Fibroblast of skin of left quadriceps (primary cell): ENCODE measurements at places on chromosomes 4 and X.
A peak's percentile ranks its signal among the peaks of the same experiment; 100 is the strongest.

GRCh38 chr4:175068266-175068665 is 150.1 kb downstream of the ADAM29 start:
- DNase-seq, result no peak

DNA sequence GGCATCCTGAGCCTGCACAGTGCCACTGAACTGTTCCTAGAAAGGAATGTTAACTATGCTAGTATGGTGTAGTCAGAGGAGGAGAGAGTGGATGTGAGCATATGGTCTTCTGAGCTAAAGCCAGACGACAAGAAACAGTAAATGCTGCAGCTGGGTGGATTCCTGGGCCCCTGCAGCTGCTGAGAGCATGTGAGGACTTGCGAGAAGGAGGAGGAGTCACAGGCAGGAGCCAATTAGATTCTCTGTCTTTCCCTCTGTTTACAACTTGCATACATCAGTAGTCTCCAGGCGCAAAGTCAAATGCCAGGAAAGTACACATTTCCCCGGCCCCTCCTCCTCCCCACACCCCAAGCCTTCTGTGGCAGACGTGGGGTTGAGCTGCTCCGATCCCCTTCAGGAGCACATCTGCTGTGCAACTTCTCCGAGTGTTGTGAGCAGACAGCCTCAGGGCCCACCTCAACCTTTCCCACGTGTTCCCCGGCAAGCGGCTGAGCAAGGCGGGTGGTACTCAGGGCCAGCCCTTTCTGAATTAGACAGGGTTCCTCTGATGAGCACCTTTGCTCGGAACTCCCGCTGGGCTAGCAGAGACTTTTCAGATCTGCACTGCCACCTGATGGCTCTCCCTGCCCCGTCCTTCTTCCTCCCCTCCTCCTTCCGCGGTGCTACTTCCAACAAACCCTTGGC is 108.7 kb upstream of the ATP6AP2 start:
- peak; percentile 76 for DNase-seq

DNA sequence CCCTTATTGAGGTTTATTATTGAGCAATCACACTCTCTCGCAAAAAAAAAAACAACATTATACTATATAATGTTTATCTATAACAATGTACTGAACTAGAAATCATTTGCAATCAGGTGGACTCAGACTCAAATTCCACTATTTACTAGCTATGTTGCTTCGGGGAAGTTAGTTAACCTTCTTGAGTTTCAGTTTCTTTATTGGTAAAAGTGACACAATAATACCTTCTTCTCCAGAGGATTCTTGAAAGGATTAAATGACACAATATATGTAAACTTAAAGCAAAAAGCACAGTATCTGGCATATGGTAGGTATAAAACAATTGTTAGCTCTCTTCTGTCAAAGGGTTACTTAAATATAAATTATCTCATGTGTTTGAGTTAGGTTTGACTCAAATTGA is 31.5 kb upstream of the HDAC8 start:
- no peak for DNase-seq

DNA sequence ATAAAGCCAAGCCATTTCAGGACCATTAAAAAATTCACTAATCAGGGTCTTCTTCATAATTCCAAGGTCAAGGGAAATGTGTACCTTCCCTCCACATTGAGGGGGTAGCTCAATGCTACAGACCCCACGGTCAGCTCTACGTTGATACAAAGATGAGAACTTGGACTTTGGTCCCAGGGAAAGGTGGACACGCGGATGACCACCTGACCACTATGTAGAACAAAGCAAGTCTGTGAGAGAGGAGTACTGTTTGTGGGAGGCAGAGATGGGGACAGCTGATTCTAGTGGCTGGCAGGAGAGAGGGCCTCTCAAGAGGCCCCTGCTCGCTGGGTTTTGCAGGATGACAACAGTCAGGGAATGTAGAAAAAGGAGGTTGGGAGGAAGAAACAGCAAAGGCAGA is 58.0 kb downstream of the SLC2A9 start:
- no peak for DNase-seq

GRCh38 chr4:56077676-56078075 is 128.9 kb downstream of the CEP135 start:
- no peak for DNase-seq

DNA sequence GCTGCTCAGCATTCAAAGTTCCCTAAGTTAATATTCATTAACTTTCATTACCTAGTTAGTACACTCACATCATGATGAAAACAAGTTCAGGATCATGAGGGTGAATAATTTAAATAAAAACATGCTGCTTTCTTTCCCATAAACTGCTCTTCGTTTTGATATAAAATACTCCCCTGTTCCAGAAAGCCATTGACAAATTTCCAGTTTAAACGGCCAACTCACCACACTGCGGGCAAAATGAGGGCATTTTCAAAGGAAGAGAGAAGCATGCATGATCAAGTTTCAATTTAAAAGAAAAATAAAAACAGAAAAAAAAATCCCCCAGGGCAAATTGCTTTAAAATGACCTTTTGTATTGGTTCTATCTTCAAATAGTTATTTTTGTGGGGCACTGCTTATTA is 69.6 kb downstream of the EPHA5 start:
- DNase-seq, result no peak

- DNase-seq, result no peak
Measured at GRCh38 chrX:10052906-10053625, 85.9 kb downstream of the CLDN34 start.

DNA sequence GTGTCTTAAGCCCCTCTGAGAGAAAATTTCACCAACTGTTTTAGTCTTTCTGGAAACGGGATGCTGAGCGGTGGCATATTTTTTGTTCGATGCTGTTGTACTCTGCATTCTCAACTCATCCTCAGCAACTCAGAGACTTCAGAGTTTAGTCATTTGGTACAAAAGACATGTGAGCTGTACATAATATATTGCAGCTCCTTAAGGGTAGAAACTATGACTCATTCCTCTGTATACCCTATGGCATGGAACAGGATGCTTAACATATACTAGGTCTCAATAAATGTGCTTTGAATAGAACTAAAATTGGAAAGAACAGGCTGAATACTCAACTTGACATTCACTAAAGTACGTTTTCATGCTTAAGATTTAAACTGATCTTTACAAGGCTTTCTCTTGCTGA is 130.5 kb upstream of the SLITRK2 start:
- DNase-seq, result no peak

GRCh38 chrX:149908308-149908707 is 21.1 kb upstream of the HSFX4 start:
- DNase-seq, result no peak

GRCh38 chrX:155959018-155959587 is 38.4 kb upstream of the IL9R start:
- no peak for DNase-seq

DNA sequence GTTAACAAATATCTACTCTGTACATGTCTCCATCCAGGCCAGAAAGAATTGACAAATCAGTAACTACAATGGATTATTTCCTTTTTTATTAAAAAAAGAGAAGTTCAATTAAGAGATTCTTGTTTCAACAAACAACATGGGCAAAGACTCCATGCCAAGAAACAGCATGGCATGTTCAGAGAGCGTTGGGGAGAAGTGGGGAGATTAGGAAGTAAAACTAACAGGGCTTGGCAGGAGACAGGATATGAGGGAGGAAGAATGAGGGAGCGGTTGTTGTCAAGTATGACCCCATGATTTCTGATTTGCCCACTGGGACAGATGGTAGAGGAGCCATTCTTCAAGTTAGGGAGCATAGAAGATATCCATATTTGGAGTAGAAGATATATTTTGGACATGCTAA is 128.4 kb downstream of the RNF150 start:
- no peak for DNase-seq

DNA sequence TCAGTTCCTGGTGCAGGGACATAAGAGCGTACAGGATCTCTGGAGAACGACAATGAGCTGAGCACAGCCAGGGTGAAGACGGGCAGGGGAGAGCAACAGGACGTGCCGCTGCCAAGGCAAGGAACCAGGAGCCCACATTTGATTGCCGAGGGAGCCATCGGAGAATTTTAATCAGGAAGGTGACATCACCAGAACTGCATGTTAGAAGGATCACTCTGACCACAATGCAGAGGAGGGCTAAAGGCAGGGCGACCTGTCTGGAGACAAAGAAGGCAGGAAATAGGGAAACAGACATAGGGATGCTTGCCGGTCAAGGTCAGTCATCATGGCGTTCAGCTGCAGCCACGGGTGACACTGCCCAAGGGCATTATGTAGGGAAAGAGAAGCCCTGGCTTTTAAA is 81.4 kb downstream of the RBM47 start:
- DNase-seq, result no peak

DNA sequence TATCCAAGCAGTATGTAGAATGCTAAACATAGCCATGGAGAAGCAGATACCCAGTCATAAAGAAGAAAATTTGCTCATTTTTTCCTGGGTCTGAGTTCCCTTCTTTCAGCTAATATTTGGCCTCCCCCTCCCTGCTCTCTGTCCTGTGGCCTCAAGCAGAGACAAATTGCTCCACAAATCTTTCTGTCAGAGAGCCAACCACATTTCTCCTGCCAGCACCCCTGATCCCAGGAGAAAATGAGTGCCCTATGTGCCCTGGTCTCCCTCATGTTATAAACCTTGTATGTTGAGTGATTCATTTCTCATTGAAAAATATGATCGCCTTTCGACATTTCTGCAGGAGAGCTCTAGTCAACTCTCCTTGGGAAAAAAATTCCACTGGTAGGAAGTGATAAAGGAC is 82.0 kb downstream of the TMEM156 start:
- peak; percentile 18 for DNase-seq

GRCh38 chrX:17750436-17750835 is 13.1 kb downstream of the SCML1 start:
- no peak for DNase-seq

DNA sequence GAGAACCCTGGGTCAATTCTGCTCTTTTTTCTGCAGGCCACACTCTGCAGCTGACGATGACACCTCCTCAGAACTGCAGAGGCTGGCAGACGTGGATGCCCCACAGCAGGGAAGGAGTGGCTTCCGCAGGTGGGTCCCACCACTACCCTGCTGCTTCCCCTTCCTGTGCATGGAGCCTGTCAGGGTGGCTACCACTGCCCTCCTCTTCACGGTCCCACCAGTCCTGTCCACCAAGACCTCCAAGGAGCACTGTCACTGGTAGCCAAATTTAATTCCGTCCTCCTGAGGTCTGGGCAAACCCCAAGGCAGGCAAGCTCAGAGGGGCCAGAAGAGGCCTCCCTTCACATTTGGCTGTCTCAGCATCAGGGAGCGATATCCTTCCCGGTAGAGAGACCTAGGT is 4.2 kb downstream of the CNGA2 start:
- no peak for DNase-seq

DNA sequence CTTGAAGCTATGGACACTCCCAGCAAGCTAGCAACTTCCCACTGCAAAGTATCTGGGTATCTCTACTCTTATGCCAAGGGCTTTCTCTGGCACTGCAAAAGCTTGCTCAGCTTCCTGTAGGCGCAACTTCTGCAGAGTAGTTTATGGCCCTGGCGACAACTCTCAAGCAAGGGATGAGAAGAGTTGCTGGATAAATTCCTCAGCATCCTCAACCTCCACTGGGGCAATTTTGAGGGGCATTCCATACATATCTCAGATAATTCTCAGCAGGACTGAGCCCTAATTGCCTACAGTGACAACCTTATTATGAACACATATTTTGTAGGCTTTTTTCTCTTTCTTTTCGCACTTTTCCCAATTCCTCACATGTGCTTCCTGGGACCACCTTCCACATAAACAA is 31.2 kb upstream of the TAB3 start:
- peak; percentile 6 for DNase-seq

GRCh38 chr4:76658231-76659102 is 223.4 kb downstream of the SHROOM3 start:
- peak; percentile 94 for DNase-seq

DNA sequence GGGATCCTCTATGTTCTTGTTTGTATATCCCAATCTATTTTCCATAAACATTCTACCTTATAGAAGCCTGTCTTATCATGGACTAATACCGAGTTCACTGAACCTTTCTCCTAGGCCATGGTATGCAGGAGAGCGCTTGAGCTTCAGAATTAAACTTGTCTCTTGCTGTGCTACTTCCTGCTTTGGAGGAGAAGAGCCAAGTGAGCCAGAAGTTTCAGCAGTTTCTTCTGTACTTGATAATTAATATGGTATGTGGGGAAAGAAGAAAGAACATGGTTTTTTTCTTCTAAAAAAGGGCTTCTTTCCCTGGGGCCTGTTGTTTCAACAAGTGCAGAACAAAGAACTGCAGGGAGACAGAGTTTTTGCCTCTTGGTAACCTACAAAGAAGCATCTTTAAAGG is 172.8 kb downstream of the ATG4A start:
- no peak for DNase-seq

DNA sequence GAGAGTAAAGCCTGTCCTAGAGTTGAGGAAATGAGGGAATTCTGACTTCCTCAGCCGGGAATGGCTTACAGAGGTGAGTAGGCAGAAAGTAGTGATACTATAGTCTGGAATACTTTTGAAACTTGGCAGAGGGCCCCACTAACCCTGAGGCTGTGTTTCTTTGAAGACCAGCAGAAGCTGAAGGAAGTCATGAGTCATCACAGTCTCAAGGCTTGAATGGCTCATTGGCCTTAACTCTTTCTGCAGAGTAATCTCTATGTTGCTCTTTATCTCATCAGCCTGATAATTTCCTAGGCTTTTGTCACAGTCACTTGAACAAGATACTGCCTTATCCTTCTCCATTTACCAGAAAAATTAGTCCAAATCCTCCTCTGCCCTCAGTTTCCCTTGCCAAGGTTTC is 80.8 kb downstream of the ANKRD50 start:
- DNase-seq, result peak; percentile 91

GRCh38 chrX:133413218-133413925 is 1.9 kb downstream of the GPC4 start:
- no peak for DNase-seq

DNA sequence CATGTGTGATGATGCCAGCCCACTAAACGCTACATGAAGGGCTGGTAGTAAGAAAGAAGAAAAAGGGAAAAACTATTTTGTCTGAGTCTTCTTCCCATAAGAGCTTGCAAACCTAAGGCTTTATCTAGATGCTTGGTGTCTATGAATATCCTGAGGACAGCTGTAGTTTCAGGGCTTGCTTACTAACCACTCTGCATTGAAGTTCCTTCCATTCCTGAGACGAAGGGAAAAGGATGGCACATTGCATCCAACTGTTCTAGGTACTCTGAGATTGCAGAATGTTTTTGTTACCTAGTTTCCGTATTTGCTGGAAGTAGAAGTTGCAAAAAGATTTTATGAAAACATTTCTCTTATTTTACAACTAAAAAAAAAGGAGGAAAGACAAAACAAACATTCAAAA is 544.6 kb downstream of the IL15 start:
- DNase-seq, result no peak

- DNase-seq, result no peak
Measured at GRCh38 chr4:39259571-39260330, 77.4 kb downstream of the WDR19 start.

GRCh38 chr4:2733001-2733843 is 22.9 kb downstream of the TNIP2 start:
- DNase-seq, result no peak

DNA sequence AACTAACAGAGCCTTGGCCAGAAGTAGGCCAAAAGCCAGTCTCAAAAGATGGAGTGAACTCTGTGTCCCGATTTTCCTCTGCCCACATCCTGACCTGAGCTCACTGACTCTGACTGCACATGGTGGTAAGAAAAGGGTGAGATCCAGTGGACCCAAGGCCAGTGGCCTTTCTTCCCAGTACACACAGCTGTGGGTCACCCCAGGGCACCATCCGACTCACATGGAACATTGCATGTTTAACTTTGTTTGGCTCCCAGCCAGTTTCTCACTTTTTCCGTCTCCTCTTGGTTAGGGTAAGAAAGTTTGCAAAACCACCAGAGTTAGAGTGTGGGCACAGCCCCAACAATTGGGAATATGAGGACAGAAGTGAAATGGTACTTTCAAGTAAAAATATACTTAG is 69.8 kb downstream of the GAB1 start:
- no peak for DNase-seq
